Myocyte (in vitro differentiated cells): ENCODE measurements at places on chromosomes 13 and 19.

- DNase-seq, result no peak
These were observed 45.0 kb upstream of the SLC15A1 start for GRCh38 chr13:98797456-98797855.

- peak; percentile 48 for DNase-seq
These were observed 19.0 kb upstream of the SPRY2 start for GRCh38 chr13:80359778-80360452.

- DNase-seq, result no peak
These were observed 21.2 kb downstream of the ZNF233 start for GRCh38 chr19:44280916-44281315.

GRCh38 chr13:84032116-84032515 is 149.8 kb upstream of the SLITRK1 start:
- no peak for DNase-seq

GRCh38 chr13:76116751-76117360 is 480.7 kb downstream of the LMO7 start:
- no peak for DNase-seq

GRCh38 chr13:114069376-114070097 is 62.9 kb downstream of the RASA3 start:
- DNase-seq, result no peak

DNA sequence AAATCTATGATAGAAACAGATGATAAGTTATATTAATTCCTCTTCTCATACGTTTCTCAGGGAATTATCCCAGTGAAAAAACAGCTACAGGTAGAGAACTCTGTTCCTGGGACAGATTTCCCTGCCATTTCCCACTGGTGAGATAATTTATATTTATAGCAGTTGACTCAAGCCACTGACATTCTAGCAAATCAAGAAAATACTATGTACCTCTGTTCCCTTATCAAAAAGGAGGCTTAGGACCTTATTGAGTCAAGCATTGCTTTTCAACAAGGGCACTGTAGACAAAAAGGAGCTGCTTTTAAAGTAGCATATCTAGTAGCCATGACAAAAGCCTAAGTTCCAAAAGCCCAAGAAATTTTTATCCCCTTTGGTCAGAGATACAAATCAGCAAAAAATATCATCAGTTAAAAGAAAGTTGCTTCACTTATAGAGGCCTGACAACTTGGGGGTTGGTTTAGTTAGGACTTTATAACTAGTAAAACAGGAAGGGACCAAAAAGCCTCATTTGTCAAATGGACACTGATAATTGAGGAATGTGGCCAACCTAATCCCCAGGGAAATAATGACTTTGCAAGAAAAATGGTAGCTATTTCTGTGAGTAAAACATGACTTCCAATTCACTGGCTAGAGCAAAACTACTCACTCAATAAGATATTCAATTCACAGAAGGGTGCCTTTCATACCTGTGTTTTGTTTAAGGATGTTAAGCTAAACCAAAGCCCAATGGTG is 652.5 kb downstream of the SLITRK1 start:
- peak; percentile 19 for DNase-seq

DNA sequence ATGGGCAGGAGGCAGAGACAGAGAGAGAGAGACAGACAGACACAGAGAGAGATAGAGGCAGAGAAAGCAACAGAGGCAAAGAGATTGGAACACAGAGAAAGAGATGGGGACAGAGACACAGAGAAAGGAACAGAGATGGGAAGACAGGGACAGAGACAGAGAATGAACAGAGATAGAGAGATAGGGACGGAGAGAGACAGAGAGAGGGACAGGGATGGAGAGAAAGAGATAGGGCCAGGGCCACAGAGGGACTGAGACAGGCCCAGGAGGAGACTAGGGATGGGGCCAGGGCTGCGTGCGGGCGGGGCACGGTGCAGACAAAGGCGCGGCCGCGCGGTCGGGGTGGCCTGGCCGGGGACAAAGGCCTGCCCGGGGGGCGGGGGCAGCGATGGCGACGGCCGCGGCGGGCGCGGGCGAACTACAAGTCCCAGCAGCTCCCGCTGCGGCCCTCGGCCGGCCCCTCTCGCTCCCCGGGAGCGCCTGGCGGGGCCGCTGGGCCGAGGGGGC is at the start of gene ZNF358:
Gene ZNF358, plus strand, starts transcription at position 459 of the 507 bp plus-strand sequence. CDS start 3,140 bp downstream, outside the sequence.
- DNase-seq, result peak; percentile 77

DNA sequence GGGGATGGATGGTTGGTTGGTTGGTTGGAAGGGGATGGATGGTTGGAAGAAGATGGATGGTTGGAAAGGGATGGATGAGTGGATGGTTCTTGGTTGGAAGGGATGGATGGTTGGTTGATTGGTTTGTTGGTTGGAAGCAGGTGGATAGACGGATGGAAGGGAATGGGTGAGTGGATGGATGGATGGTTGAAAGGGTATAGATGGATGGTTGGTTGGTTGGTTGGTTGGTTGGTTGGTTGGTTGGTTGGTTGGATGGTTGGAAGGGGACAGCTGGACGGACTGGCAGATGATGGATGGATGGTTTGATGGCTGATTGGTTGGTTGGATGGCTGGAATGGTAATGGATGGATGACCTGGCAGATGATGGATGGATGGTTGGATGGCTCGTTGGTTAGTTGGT is 11.8 kb upstream of the HSH2D start:
- DNase-seq, result no peak

DNA sequence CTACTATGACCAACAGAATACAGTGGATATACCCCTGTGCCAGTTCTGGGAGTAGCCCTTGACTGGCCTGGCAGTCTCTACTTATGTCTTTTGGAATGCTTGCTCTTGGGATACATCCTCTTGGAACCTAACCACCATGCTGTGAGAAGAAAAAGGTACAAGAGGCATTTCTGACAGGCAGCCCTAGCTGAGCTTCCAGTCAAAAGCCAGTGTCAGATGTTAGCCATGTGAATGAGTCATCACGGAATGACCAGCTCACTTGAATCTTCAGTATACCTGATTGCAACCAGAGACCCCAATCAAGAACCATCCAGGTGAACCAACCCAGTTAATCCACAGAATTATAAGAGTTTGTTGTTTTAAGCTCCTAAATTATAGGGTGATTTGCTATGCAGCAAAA is 4.1 kb downstream of the CCDC169 start:
- no peak for DNase-seq

DNA sequence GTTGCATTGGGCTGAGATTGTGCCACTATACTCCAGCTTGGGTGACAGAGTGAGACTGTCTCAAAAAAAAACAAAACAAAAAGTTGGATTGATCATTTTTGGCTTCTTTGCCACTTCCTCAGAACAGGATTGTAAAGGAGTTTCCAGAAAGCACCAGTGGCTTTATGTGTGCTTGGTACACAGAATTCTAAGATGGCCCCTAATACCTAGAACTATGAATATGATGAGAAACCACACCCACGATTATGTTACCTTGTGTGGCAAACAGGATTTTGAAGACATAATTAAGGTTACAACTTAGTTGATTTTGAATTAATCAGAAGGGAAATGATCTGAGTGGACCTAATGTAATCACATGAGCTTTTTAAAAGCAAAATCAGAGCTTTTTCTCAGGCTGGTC is 26.5 kb downstream of the CEACAM1 start:
- DNase-seq, result no peak

DNA sequence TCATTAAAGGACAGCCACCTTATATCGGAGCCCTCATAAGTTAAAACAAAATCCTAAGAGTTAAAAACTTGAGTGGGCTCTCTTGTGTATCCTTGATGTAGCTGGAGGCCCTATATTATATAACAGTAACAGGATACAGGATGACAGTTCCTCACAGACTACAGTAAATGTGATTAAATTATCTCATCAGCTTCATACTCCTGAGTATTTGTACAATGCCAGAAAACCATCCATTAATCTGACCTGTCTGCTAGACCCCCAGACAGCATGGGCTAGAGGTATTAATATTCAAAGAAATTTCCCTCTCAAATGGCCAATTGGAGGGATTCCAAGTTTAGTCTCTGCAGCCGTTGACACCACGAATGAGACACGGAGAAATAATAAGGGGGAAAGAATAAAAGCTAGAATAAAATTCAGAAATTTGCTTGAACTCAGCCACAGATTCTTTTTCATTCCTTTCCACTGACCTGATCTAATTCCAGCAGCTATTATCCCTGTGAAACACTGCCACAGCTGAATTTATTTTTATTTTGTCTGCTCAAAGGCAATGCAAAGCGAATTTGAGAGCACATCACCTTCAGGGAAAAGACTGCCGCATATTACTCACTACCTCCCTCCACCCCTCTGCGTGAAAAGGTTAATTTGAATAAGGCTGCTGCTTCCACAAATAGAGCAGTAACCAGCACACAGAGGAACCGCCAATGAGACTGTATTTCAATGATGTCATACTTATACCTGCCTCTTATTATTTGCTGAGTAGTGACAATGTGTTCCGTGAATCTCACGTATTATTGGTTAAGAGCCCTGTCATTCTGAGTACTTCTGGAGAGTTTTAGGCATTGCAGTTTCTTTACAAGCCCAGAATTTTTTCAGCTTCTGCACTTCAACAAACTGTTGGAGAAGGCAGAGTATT is 155.9 kb upstream of the KLF12 start:
- peak; percentile 86 for DNase-seq

DNA sequence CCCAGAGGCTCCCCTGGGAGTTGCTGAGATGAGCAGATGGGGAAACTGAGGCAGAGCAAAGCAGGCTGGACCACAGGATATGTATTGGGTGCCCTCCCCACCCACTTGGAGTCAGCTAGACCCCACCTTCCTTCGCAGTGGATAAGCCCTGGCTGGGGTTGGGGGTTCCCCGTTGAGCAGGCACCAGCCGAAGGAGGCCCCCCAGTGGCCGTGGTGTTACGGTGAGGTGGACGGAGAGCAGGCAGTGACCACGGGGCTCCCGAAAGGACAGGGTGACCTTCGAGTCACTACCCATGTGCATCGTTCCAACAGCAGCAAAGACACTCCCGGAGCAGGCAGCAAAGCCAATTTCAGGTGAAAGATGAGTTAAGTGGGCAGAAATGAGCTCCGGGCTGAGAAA is 62.4 kb upstream of the ADGRE5 start:
- DNase-seq, result no peak

DNA sequence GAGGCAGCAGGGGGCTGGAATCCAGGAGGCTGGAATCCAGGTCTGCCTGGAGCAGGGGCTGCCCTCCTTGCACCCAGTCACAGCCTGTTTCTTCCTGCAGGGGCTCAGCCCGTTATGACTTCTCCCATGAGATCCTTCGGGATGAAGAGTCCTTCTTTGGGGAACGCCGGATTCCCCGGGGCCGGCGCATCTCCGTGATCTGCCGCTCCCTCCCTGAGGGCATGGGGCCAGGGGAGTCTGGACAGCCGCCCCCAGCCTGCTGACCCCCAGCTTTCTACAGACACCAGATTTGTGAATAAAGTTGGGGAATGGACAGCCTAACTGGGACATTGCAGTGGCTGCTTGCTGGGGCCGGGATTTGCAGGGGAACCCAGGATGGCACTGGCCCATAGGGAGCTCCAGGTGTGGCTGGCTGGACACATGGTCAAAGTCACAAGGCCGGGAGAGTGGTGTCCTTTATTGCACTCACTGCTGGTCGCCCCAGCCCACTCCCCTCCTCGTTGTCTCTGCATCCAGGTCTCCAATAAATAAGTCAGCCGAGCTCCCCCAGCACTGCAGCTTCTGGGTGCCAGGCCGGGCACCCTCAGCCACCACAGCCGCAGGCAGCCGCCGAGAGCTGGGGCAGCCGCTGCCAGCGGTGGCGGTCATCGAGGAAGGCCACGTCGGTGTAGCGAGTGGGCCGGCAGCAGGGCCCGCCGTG is 872 bp downstream of the PSPN start:
- no peak for DNase-seq

GRCh38 chr19:10305139-10305806 is 4.3 kb downstream of the ZGLP1 start:
- peak; percentile 79 for DNase-seq

DNA sequence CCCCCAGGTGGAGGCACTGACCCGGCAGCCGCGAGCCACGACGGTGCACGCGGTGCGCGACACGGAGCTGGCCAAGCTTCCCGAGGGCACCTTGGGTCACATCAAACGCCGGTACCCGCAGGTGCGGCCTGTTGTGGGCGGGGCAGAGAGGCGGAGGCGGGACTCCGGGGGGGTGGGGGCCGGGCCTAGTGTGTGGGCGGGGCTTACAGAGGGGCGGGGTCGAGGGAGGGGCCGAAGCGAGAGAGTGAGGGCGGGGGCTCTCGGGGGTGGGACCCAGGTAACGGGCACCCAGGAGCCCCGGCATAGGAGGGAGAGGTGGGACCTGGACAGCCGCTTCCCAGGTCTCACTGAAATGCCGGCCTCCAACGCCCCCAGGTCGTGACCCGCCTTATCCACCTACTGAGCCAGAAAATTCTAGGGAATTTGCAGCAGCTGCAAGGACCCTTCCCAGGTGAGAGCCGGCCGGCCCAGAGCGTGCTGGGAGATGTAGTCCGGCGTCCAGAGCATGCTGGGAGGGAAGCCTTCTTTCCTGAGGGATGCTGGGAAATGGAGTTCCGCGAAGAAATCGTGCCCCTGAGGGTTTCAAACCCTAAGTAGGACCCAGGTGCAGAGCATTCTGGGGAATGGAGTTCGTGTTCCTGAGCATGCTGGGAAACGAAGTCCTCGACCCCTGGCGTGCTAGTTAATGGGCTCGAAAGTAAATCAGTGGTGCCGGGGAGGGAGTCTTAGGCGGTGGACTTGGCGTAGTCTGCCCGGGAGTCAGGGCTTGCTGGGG is 15.7 kb downstream of the PNPLA6 start:
- no peak for DNase-seq

- DNase-seq, result peak; percentile 60
These were observed 59.9 kb downstream of the LIG4 start for GRCh38 chr13:108155185-108156106.

DNA sequence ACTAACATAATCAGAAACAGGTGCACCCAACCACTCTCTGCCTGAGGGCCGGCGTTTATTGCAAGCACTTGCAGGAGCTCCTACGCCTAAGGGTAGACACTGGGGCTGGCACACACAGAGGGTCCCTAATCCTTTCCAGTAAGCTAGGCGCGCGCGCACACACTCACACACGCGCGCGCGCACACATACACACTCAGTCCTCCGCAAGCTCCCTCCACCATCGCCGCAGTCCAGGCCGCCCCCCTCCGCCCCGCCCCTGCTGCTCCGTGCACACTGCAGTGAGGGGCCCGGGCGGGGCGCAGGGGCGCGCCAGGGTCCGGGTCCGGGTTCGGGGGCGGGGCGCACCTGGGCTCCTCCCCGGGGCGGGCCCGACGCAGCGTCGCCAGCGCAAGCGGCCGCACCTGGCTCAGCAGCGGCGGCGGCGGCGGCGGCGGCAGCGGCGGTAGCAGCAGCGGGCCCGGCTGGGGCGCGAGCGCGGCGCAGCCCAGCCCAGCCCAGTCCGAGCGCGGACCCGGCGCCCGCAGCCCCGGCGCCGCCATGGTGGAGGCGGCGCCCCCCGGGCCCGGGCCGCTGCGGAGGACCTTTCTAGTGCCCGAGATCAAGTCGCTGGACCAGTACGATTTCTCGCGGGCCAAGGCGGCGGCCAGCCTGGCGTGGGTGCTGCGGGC is at the start of gene CAMSAP3:
Gene CAMSAP3, plus strand, starts transcription at position 398 of the 668 bp plus-strand sequence. Its CDS starts 140 bp downstream, at position 538.
- peak; percentile 13 for DNase-seq

- DNase-seq, result no peak
These were observed 4.0 kb downstream of the CEBPA start for GRCh38 chr19:33298146-33298911.

- DNase-seq, result no peak
These were observed 116.7 kb downstream of the TNFRSF19 start for GRCh38 chr13:23686948-23687347.
